ENCODE measurements at places on chromosomes 4 and X. TPM values are rescaled to one million over a fixed set of nuclear protein-coding genes. Genes with fewer than 3 reads are reported as not detected.

DNA sequence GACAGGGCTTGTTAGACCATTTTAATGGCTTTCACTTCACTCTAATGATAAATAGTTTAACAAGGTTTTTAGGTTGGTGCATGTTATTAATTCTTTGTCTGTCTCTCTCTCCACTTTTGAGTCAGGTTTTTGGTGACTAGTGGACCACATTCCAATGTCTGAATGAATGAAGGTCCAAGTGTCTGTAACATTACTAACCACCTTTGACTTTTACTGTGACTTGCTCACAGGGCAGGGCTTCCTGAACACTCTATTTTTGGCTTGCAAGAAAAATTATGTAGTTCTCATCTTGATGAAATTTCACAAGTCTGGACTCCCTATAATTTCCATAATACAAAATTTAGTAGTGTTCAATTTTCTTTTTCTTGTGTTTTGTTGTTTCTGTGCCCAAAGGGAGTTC is 78.9 kb upstream of the BMPR1B start:
- no peak for DNase-seq

- no peak for DNase-seq
Observed at GRCh38 chr4:165402375-165402774, 23.6 kb downstream of the CPE start.

- no peak for DNase-seq
Observed at GRCh38 chrX:118392716-118393115, 46.8 kb downstream of the WDR44 start.

DNA sequence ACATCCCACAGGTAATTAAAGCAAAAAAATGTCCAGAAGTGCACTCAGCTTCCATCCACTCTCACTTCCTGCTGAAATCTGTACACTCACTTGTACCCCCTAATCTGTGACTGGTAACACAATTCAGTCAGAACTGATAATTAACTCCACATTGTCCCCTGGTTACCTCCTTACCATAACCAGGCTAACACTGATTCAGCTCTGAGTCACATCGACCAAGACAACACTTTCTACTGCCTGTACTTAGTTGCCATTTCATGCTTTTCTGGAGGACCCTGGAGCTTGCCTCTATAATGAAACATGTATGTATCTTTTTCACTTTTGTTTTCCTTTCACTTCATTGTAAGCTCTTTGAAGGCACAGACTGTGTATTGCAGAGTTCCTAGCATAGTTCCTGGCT is 130.9 kb upstream of the GABRG1 start:
- no peak for DNase-seq

The OPN1MW gene
- polyA plus RNA-seq = not detected

GRCh38 chr4:68416591-68416990 is 30.7 kb upstream of the TMPRSS11E start:
- no peak for DNase-seq

- DNase-seq = no peak
Observed at GRCh38 chr4:6888506-6889071, 21.0 kb upstream of the TBC1D14 start.

DNA sequence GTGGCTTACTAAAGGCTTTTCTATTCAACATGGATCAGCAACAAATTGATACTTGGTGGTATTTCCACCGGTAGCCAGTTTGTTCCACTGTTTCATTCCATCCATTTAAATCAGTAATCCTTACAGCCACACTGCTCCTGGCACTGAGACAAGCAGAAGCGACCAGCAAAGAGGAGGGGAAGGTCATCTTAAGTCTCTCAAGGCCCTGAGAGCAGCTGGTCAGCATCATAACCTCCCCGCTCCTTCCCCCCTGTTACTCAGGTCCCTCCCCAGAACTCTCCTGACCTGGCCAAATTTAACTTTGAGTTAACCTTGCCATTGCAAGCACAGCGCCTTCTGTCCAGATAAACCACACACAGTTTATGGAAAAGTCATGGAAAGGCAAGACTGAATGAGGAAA is 331.3 kb upstream of the KLF3 start:
- DNase-seq = no peak

GRCh38 chr4:130395871-130396270 is 1299.9 kb downstream of the C4orf33 start:
- no peak for DNase-seq

DNA sequence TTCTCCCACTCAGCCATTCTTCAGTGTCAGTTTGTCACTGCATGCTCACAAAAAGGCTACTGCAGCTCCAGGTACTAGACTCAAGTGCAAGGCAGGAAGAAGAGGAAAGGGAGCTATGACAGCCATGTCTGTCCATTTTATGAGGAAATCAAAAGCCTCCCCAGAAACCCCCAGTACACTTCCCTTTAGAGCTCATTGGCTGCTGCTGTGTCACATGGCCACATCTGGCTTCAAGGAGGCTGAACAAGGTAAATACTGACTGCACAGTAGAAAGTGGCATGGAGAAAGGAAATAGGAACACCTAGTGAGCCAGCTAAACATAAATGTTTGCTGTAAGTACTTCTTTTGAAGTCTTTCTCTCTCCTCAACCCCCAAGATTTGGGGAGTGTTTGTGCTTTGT is 67.2 kb upstream of the FRAS1 start:
- DNase-seq = no peak

DNA sequence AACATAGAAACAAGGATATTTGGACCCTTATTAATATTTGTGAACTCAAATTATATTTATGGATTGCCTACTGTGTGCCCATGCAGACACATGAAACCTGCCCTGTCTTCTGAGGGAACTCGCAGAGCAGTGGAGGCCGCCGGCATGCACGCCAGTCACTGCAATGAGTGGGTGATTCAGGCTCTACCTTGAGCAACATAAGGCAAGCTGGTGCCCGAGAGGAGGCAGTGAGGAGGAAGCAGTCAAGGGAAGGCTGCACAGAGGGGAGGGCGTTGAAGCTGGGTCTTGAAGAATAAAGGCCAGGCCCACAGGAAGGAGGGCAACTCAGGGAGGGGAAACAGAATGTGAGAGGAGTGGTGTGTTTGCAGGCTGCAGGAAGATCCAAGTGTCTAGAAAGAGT is 52.8 kb downstream of the PPEF2 start:
- DNase-seq = no peak

GRCh38 chr4:109547394-109547793 is 12.7 kb upstream of the MCUB start:
- no peak for DNase-seq

Measured in left kidney (tissue), 8 donors.